EL (cell line): ENCODE measurements at places on chromosomes 12 and 14.

GRCh38 chr14:68944162-68944561 lies 34.9 kb downstream of the ACTN1 start:
- no peak for DNase-seq

GRCh38 chr12:132583411-132583710 lies 27.0 kb downstream of the LRCOL1 start:
- no peak for DNase-seq

GRCh38 chr12:45256721-45257120 lies 40.8 kb downstream of the ANO6 start:
- no peak for DNase-seq

- DNase-seq, result peak; percentile 96
Observed at GRCh38 chr14:61466249-61466904, 145.0 kb downstream of the PRKCH start.

DNA sequence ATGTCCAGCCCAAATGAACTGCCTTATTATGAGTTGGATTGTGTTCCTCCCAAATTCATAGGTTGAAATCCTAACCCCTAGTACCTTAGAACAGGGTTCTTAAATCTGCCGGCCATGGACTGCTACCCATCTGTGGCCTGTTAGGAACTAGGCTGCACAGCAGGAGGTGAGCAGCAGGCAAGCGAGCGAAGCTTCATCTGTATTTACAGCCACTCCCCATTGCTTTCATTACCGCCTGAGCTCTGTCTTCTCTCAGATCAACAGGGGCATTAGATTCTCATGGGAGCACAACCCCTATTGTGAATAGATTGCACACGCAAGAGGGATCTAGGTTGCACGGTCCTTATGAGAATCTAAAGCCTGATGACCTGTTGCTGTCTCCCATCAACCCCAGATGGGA lies 9.8 kb upstream of the EML5 start:
- DNase-seq, result no peak

- DNase-seq, result no peak
Observed at GRCh38 chr14:54758041-54758440, 144.6 kb downstream of the GCH1 start.

- peak; percentile 49 for DNase-seq
Observed at GRCh38 chr12:32558903-32559302, 120.2 kb upstream of the DNM1L start.

GRCh38 chr12:49336645-49337584 lies at the start of gene C1QL4:
C1QL4 (minus strand) TSS chr12:49337188; CDS start chr12:49336477, 711 bp downstream.
- DNase-seq, result peak; percentile 79

- DNase-seq, result no peak
Observed at GRCh38 chr12:1876086-1876485, 42.4 kb downstream of the CACNA2D4 start.

- DNase-seq, result peak; percentile 74
Observed at GRCh38 chr14:62409626-62410300, 635.5 kb downstream of the KCNH5 start.
